Stimulated activated CD8-positive, alpha-beta memory T cell treated with anti-CD3 and anti-CD28 coated beads, Interleukin-4, amount 100 ng/mL, for 1 hour (primary cell): ENCODE measurements at places on chromosomes 12 and 14.

DNA sequence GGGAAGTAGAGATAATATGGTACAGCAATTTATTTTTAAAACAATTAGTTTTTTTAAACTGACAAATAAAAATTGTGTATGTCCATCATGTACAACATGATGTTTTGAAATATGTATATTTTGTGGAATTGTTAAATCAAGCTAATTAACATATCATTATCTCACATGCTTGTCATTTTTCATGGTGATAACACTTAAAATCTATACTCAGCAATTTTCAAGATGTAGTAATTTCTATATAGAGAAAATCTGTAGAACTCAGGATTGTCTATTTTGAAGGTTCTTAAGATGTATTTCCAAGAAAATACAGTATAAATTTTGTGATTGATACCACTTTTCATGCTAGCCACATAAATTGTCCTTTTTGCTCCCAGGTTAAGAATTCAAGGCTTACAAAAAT, 247.1 kb downstream of the FBXL14 start:
- no peak for DNase-seq

GRCh38 chr12:131092901-131093603, 139.3 kb downstream of the ADGRD1 start:
- DNase-seq, result no peak

DNA sequence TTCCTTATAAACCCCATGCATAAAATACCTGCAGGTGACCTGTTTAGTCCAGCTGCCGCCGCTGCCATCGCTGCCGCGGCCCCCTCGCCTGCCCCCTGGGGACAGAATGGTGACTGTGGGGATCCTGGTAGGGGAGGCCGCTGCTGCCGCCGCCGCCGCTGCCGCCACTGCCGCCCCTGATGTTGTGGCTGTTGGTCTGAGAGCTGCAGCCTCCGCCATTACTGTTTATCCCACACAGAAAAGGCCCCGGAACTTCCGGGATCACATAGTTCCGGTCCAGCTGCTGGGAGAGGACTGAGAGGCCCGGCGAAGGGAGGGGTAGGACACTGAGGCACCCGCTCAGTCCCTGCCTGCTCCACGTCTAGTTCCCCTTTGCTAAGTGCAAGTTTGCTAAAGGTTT, 244.9 kb downstream of the C12orf50 start:
- DNase-seq, result no peak

DNA sequence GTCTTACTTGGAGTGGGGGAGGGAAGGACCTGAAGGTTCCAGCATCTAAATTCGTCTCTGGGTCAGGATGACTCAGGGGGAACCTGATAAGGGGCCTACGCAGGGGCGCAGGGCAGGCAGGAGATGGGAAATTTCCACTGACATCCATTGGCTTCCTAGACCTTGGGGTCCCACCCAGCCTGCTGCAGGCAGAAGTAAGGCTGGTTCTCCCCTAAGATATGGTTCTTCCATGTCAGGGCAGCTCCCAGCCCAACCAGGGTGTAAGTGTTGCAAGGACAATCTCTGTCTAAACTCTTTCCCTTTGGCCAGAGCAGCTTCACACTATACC, 2.1 kb upstream of the NDRG2 start:
- no peak for DNase-seq

DNA sequence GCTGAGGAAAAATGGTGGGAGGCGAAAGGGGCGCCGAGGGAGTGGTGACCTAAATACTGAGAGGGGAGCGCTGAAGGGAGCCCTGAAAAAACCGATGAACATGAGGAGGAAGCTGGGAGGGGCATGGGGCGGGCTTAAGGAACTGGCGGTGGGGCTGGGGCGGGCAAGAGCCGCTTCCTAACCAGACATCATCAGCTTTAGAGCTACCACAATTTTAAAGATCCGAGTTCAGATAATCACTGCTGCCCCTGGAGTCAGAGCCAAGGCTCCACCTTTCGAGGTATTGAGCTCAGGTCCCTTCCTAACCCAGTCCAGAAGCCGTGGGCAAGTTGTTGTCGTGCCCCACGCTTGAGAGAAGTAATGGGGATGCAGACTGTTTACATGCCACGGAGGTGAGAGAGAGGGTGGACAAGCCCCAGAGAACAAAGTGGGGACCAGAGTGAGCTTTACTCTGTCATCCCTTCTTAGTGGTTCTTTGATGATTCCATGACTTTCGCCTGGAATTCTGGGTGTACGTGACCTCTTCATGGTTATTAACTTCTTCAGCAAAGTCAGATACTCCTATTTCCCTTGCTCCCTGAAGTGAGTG, 393 bp downstream of the ORMDL2 start:
- no peak for DNase-seq

DNA sequence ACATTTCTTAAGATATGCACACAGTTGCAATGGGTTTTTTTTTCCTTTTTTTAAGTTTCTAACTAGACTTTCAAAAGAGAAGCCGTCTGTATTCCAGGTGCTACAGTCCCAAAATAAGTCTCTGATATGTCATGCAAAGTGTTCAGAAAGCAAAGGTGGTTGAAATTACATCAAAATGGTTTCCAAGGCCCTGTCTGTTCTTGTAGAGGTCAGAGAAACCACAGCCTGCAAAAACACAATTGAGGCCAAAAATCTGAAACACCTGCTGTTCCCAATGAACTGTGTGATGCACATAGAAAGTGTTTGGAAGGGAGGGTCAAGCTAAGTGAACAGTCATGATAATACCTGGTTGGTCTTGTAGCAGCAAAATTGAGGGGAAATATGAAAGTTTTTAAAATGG, 91.0 kb downstream of the VRK1 start:
- DNase-seq, result no peak

DNA sequence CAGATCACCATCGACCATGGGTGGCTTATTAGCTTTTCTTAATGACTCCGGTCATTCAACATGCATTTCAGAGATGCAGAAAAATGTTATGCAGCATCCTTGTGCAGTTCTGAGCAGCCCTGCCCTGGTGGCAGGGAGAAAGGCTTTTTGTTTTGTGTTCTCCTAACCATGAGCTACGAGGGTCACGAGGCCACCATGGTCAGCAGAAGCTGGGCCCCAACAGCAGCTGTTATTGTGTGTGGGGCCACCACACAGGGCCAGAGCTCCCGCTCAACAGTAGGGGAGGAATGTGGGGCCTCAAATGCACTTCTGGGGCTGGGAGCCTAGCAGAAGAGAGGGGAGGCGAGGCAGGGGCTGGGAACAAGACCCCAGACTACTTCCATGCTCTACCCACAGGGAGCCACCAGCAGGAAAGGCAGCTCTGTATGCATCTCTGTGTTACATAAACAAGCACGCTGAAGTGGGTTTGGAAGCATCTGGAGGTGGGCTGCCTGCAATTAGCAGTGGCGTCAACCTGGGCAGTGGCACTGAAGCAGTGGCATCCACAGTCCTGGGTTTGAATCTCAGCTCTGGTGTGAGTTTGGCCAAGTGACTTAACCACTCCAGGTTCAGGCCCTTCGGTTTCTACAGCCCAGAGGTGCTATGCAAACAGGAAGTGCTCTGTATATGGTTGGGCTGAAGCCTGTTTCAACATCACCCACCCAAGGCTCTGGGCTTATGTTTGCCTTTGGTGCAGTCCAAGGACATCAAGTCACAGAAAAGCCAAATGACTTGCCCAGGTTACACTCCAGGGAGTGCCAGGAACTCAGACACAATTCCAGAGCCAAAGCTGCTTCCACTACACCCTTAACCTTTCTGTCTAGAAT, 16.3 kb downstream of the GLTP start:
- DNase-seq, result no peak

DNA sequence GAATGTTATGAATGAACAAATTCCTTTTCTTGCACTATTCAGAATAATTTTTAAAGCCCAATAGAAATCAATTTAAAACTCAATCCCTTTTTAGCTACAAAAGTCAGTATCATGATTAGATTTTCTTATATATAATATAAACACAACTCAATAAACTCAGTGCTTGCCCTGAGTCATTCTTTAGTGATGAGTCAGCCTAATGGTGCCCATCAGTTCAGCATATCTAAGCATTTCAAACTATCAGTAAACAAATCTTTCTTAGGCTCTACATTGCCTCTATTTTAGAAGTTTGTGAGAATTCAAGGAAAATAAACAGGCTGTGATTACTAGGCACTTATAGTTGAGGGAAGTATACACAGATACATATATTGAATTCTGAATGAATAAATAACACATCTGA, 179.6 kb downstream of the NELL2 start:
- no peak for DNase-seq

DNA sequence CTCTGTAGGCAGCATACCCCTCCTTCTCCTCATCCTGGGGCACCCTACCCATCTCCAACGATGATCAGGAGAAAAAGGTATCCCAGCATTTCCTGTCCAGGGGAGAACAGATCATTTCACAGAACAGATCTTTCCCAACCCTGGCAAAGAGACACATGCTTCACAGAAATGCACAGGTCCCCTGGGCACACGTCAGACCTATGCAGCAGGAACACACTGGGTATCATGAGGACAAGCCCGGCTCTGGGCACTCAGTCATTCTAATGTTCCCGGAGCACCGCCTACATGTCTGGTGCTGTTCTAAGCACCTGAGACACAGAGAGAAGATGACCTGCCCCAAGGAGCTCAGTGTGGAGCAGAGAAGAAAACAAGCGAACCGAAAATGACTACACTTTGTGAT, 56.2 kb downstream of the ACTN1 start:
- DNase-seq, result no peak

- no peak for DNase-seq
Observed at GRCh38 chr12:39300799-39301198, 142.1 kb downstream of the KIF21A start.

DNA sequence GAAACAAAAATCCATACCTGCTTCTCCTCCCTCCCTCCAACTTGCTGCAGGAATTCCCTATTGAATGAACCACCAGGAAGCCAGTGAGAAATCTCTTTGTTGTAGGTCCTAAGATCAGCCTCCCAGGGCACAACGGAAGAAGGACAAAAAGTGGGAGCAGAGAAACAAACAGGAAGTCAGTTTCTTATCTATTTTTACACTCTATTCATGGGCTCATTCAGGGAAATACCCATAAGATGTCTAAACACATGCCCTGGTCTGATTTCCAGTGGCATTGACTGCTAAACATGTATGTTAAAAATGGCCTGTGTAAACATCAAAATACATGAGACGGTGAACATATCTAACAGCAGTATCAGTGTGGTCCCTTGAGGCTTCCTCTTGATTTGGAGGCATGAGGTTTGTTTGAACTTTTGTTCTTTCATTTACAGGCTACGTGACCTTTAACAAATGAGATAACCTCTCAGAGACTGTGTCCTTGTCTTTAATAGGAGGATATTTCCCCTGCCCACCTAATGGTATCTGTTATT, 18.8 kb downstream of the GPR65 start:
- DNase-seq, result no peak

DNA sequence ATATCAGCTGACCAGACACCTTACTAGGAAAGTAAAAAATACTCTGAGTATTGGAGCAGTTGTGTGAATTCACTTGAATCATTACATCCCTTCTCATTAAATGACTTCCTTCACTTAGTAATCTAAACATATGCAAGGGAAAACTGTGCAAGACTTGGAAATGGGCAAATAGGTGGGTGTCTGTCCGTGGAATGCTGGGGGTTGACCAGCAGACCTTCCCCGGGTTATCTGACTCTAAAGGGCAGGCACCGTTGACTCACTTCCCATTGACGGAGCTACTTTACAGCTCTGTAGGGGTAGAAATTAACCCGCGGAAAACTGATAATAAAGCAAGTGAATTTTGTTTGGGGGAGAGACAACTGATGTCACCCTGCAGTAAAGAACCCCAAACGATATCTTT, 199.3 kb downstream of the TTC7B start:
- no peak for DNase-seq

- no peak for DNase-seq
Observed at GRCh38 chr12:88305254-88305890, 163.3 kb downstream of the TMTC3 start.

- no peak for DNase-seq
Observed at GRCh38 chr14:82449926-82450468, 916.3 kb upstream of the SEL1L start.

DNA sequence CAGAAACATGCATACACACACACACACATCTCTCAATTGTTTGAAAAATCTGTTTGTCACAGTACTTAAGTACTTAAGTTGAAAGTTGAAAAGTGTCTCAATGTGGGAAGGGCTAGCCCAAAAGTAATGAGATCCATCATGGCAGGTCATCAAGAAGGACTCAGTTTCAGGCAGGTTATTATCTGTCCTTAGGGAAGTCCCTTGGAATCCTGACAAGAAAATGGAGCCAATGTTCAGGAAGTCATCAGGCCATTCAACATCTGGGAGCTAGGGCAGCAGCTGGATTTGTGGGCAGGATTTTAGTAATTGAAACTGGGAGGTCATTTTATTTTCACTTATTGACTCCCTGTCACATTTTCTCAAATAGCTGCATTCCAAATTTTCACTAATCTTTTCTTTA, 56.0 kb downstream of the MSRB3 start:
- no peak for DNase-seq

DNA sequence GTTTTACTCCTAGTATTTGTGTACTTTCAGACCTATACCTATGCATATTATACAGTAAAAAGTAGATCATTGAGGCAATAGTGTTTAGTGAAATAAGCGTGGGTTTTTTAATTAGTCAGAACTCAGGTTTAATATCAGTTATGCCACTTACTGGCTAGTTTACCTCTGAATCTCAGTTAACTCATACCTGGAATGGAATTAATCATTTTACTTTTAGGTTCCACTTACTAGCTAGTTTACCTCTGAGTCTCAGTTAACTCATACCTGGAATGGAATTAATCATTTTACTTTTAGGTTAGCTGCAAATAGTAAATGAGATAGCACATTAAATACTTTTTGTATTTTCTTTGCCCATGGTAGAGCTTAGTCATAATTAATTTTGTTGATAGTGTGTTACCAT, 475.7 kb downstream of the CCER1 start:
- DNase-seq, result no peak

- DNase-seq, result no peak
Observed at GRCh38 chr14:105473033-105473676, 1.5 kb upstream of the CRIP2 start.

DNA sequence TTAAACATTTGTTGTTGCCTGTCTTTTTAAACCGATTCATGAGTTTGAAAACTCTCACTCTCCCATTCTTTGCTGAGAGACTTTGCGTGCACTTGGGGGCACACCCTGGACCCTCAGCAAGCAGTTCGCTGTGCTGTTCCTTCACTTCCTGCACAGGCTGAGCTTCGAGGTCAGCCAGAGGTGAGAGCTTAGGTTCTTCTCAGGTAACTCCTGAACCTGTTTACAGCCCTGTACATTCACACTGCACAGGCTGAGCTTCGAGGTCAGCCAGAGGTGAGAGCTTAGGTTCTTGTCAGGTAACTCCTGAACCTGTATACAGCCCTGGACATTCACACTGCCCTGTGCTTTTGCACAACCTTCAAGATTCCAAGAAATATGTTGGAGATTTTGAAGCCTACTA, 9.8 kb upstream of the CLECL1 start:
- DNase-seq, result no peak

- no peak for DNase-seq
Observed at GRCh38 chr14:73842201-73842600, 9.4 kb upstream of the PTGR2 start.

DNA sequence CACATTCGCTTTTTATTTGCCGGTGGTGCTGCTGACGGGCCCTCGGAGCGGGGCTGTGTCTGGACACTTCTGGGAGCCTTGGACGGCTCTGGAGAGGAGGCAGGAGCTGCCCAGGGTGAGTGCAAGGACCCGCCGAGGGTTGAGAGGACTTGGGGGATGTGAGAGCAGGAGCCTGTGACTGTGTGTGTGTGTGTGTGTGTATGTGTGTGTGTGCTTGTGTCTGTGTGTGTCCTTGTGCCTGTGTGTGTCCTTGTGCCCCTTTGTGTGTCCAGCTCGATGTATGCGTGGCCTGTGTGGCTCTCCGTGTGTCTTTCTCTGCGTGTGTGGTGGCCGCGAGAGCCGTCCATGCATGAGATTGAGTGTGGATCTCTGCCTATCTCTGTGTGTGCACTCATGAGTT, 179.6 kb upstream of the MYL2 start:
- DNase-seq, result no peak

GRCh38 chr14:56774503-56774902, 35.8 kb downstream of the OTX2 start:
- no peak for DNase-seq
